ENCODE measurements at places on chromosomes 6 and 20.

- DNase-seq: no peak
Observed at GRCh38 chr6:110255211-110255750, 75.1 kb downstream of the CDC40 start.

DNA sequence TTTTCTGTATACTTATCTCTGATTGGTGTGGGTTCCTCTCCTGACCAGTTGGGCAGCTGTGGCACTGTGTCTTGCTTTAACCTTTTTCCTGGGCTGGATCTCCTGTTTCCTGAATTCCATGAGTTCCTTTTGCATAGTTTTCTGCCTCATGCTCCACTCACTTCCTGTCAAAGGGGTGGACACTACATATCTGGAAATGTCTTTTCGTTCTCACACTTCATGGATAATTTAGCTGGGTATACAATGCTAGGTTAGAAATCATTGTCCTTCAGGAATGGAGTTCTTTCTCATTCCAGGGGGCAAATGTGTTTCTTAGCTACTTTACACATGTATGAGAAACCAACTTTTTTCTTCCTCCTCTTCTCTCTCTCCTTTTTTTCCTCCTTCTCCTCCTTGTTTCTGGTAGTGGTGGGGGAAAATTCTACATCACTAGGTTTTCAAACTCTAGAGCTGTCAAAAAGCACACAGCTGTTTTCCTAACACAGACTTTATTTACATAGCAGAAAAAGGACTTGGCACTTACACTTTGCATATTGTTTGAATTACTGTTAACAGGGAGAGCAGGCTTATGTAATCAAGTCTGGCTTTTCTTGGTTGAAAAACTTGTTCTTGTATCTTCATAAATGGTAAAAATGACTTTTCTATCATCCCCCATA lies 9.0 kb upstream of the DDX27 start:
- DNase-seq: no peak

DNA sequence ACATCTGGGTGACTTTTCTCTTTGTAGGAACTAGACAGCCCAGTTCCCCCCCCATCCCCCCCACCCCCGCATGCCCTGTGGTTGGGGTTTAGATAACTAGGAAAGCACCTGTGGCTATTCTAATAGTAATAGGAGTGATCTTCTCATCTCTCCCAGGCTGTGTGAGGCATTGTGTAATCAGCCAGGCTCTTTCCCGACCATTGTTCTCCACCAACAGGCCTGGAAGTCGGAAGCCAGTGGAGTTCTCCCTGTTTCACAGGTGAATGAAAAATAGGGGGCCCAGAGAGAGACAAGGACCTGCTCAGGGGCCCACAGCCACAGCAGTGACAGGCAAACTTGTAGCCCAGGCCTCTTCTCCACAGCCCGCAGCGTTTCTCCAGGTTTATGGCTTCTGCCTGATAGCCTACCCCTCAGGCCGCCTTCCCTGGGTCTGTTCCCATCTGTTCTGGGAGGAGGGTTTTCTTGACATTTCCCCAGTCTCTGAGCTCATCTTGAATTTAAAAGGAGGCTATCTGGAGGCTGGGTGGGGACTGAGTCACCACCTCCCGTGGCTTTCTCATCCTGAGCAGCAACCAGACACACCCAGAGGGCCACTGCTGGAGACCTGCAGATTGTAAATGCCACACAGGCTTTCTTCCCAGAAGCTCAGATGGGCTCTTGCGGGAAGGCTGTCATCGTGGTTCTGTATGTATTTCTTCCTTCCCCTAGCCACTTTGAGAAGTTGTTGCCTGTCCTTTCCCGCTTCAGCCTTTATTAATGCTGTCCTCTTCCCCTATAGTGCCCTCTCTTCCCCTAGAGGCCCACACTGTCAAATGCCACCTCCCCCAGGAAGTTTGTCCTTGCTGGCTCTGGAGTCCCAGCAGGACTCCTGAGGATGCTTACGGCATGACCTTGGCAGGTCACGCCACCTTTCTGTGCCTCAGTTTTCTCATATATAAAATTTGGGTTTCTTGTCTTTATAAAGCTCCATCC lies 75.9 kb upstream of the MYL9 start:
- DNase-seq: peak; percentile 50

DNA sequence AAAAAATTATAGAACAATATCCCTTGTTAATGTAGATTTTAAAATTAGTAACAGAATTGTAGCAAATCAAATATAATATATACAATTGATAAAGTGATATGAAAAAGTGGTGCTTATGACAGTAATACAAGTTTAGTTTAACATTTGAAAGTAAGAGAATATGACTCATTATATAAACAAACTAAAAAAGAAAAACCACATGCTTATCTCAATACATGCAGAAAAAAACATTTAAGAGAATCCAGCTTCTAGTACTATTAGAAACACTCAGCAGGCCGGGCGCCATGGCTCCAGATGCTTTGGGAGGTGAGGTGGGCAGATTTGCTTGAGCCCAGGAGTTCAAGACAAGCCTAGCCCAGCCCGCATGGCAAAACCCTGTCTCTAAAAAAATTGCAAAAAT lies 60.7 kb upstream of the LAMA2 start:
- no peak for DNase-seq

GRCh38 chr20:49276161-49276960 lies 1.5 kb downstream of the ZNFX1 start:
- DNase-seq: peak; percentile 60

DNA sequence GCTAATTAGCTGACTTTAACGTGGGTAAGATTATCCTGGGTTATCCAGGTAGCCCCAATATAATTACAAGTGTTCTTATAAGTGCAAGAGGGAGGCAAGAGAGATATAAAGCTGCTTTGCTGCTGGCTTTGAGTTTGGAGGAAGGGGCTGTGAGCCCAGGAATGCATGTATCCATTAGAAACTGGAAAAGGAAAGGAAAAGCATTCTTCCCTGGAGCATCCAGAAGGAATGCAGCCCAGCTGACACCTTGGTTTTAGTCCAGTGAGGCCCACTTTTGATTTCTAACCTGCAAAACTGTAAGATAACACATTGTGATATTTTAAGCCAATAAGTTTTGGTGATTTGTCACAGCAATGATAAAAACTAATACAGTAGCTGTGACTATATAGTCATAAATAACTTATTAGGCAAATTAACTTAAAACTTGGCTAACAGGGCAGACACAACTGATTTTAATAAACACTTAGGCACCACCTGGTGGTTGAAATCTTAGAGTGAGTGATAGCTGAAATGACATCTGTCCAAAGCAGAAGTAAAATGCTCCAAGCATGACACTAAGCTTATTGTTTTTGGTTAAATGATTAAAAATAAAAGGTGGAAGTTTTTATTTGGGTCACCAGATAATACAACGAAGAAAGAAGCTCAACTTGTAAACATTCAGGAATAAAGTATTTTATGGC lies 35.6 kb downstream of the ADGRF4 start:
- DNase-seq: no peak

GRCh38 chr6:67497749-67498148 lies 1137.3 kb upstream of the ADGRB3 start:
- no peak for DNase-seq

DNA sequence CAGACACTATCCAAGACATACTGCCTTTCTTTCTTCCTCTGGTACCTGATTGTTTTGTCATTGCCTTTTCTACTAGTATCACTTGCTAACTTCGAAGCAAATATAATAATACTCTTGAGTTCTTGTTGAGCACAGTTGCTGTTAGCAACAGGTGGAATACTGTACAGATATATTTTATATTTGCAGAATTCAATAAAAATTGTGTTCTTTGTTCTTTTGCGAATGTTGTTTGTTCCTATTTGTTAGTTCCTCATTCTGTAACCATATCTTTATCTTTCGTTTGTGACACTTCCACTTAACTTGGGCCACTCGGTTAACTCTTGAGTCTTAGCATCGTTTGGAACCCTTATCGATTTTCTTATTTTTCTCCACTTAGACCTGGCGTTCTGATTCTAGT lies 868 bp downstream of the CYB5R4 start:
- DNase-seq: no peak

DNA sequence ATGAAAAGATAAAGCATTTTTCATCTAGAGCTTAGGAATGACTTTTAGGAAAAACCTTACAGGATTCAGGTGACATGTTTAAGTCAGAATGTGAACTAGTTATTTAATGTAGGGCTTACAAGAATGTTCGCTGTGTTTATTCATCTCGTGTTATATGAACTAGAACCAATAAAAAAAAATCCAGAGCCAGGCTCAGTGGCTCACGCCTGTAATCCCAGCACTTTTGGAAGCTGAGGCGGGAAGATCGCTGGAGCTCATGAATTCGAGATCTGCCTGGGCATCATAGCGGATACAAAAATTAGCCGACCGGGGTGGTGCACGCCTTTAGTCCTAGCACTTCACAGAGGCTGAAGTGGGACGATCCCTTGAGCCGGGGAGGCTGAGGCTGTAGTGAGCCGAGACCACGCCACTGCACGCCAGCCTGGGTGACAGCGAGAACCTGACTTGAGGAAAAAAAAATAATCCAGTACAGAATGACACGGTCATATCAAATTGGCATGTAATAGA lies 46.3 kb downstream of the OR2B2 start:
- DNase-seq: no peak

- no peak for DNase-seq
Observed at GRCh38 chr6:154615483-154616025, 105.1 kb upstream of the CNKSR3 start.

DNA sequence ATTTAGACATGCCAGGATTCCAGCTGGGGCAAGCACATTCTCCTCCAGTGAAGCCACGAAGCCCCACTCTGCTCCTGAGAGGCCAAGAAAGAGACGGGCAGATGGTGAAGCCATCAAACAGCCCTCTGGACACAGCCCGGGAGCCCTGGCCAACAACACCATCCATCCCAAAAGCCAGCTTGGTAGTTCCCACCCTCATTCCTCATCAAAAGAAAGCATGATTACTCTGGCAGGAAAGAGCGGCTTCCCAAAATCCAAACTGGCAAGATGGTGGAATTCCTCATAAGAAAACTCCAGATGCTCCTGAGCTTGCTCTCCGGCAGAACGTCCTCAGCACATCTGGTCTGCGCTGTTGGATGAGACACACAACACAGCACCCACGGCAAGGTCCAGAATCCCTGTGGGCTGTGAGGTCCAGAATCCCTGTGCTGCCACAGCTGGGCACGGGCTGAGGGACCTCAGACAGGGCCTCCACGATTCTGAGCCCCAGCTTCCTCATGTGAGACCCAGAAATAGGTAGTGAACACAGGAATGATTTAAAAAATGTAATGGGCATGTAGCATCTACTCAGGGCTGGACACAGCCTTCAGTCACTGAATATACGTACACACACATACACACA lies 52.6 kb downstream of the THBS2 start:
- no peak for DNase-seq

DNA sequence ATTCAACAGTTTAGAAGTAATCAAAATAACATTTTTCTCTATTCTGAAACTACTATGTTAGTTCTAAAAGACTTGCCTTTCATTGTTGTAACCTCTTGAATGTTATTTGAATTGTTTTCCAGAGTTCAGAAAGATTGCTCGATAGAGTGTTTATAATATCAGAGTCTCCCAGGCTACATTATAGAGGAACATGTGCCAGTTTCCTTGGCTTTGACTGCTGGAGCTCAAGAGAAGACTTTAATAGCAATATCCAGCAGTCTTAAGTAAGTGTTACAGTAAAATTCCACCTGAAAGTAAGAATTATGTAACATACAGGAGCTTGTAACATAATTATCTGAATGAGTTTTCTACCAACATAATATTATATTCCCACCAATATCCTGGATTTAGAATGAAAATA lies 991.8 kb upstream of the ADGRB3 start:
- DNase-seq: no peak

DNA sequence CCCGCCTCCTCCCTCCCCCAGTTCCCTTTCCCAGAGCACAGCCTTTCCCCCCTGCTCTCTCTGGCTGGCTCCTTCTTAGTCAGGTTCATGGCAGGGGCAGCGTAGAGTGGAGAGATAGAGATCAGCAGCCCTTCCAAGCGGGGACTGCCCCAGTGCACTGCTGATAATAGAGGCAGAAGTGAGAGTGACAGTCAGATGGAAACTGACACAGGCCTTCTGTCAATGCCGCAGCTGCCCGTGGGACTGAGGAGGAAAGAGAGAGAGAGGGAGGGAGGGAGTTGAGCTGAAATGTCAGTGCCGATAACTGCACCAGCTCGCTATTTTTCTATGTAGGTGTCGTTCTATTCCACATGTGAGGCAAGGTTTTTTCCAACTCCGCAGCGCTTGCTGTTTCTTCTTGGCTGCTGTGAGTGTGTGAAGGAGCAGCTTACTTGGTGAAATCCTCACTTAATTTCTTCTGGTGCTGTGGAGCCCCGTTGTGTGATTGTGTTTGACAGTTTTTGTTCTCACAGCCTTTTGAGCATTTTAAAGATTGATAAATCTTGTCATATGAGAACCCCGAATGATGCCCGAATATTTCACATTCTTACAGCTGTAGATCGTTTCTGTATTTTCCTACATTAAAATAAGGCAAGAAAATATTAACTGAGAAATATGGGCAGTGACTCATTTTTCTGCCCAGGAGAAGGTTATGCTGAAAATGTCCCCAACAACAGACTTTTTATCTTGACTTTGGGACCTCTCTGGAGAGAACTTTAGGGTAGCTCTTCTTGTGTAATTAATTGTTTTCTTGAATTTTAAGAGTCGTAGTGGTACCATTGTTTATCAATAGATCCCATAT lies 386.4 kb upstream of the MMS22L start:
- DNase-seq: no peak

DNA sequence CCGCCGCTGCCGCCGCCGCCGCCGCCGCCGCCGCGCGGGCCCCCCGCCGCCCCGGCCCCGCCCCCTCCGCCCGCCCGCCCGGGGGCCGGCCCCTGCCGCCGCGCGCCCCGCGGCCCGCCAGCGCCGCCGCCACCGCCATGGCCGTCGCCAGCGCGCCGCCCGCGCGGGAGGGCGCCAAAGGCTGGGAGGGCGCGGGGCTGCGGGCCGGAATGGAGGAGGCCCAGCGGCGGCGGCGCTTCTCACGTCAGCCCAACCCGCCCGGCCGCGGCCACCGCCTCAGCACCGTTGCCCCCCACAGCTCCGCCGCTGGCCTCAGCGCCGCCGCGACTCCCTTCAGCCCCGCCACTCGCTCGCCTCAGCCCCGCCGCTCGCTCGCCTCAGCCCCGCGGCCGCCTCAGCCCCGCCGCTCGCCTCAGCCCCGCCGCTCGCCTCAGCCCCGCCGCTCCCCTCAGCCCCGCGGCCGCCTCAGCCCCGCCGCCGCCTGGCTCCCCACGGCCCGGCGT lies 258 bp downstream of the PHF10 start:
- DNase-seq: peak; percentile 37

DNA sequence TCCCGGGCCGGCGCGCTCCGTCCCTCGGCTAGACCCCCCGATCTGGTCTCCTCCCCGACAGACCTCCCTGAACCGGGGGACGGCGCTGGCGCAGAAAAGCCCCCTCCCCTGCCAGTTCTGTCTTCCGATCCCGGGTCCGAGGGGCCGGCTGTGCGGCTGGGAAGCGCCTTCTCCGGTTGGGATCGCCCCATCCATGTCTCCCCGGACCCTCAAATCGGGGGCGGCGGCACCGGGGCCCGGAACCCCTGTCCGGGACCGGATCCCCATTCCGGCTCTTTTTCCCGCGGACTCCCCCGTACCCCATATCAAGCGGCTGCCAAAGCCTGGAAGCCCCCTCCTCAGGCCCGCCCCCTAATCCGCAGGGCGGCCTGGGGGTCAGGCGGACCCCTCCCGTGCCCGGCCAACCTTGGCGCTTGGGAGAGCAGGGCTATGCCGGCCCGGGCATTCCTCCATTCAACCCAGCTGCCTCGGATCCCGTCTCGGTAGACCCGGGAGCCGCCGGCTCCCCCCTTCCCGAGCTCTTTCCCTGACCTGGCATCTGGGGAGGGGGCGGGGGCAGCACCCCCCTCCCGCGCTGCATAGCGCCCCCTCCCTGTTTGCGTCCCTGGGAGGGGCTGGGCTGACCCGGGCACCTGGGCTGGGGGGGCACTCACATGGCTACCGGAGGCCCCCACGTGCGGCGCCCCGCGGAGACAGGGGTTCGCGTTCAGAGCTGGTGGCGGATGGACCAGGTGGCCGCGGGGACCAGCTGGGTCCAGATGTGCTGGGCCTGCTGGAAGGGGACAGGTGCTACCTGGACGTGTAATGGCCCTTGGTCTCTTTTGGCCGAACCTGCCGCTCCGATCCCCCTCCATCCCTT lies 643 bp downstream of the DLGAP4 start:
- DNase-seq: no peak

Measured in stimulated activated naive CD4-positive, alpha-beta T cell treated with Interleukin-2 at 50 U/mL for 16 hours (primary cell).